ENCODE measurements at places on chromosomes 11 and 22.
A peak's percentile ranks its signal among the peaks of the same experiment; 100 is the strongest.

DNA sequence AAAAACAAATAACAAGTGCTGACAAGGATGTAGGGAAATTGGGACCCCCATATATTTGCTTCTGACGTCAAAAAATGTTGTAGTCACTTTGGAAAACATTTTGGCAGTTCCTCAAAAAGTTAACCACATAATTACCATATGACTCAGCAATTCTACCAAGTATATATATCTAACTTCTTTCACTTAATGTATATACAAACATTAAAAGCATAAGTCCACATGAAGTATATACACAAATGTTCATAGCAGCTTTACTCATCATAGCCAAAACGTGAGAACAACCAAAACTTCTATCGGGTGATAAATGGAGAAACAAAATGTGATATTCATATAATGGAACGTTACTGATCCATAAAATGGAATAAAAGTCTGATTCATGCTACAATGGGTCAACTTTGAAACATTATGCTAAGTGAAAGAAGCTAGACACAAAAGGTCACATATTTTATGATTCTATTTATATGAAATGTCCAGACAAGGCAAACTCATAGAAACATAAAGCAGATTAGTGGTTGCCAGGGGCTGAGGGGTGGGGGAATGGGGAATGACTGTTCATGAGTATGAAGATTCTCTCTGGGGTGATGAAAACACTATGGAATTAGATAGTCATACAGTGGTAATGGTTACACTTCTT is 48.7 kb upstream of the TEAD1 start:
- DNase-seq, result no peak

GRCh38 chr22:30578481-30578880 is 4.0 kb upstream of the GAL3ST1 start:
- DNase-seq, result no peak

DNA sequence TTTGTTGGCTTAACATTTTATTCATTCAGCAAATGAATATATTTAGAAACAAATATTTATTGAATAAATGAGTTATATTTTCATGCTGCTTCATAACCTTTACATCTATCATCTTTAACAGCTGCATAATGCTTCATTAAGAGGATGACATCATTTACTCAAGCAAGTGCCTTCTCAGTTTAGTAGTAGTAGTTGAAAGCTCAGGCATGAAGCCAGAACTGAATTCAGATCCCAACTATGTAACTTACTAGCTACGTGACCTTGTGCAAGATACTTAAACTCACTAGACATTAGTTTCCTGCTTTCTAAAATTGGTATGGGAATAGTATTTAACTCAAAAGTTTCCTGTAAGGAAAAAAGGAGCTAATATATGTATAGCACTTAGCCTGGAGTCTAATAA is 90.3 kb downstream of the TMPRSS5 start:
- DNase-seq, result no peak

DNA sequence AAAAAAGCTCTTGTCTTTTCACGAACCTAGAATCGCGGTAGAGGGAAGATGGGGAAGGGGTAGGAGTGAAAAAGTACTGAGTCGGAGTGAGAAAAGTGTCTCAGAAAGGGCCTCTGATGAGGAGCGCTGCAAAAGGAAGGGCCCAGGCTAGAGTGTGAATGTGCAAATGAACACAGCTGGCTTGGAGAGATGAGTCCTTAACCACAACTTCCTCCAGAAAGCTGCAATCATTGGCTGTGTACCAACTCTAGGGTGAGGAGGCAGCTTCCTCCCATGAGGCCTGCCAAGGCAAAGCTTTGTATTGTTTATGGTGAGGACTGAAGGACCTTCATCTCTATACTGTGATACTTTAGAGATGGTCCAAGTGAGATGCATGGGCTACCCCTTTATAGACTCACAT is 566.9 kb upstream of the ANO5 start:
- no peak for DNase-seq

GRCh38 chr11:102407901-102408300 is 44.7 kb downstream of the TMEM123 start:
- no peak for DNase-seq

GRCh38 chr11:206002-206384 is 1.2 kb downstream of the BET1L start:
- no peak for DNase-seq

- DNase-seq, result no peak
These were observed 371.1 kb downstream of the SOX6 start for GRCh38 chr11:15985127-15985859.

- DNase-seq, result no peak
These were observed 2.5 kb upstream of the INPP5J start for GRCh38 chr22:31120230-31120629.

DNA sequence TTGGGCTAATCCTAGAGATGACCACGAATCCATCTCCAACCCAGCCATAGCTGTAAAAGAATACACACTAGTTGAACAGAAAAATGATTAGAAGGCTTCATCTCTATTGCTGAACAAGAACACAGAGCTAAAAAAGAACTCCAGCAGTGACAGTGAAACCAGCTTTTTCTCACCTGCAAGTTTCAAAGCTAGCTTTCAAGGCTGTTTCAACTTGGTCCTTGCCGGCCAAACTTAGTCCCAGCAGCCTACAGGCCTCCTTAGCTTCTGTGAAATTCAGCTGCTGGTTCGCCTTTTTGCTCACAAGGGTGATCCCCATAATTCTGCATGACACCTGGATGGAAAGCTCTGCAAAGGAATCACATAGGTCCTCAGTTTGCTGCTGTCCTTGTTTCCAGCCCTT is 4.4 kb downstream of the LYVE1 start:
- no peak for DNase-seq

DNA sequence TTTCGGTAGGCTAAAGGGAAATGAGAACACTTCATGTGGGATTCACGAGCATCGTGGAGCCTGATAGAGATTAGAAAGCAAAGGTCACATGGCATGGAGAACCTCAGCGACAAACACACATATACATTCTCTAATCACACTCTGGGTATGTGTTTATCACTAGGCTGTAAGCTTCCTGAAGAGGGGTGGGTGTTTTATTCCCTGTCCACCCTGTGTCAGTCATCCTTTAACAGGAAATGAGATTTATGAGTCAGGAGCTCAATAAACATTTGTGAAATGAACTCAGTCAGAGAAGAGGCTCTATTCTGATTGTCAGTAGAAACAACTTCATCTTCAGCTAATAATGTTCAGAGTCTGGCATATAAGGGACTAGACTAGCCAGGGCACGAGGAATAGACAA is 71.7 kb upstream of the EIF3M start:
- DNase-seq, result no peak

GRCh38 chr11:27423125-27423524 is 49.5 kb downstream of the LGR4 start:
- DNase-seq, result no peak

DNA sequence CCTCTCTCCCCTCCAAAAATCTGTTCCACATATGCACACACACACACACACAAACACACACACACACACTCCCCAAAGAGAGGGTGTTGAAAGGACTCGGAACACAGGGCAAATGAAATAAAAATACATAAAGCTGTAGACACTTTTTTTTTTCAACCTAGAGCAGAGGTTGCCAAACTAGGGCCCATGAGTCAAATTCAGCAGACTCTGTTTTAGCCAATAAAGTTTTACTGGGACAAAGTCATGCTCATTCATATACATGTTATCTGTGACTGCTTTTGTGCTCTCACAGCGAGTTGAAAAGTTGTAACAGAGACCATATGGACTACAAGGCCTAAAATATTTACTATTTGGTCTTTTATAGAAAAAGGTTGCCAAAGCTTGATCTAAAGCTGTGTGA is 8.9 kb downstream of the IMMP1L start:
- DNase-seq, result no peak

DNA sequence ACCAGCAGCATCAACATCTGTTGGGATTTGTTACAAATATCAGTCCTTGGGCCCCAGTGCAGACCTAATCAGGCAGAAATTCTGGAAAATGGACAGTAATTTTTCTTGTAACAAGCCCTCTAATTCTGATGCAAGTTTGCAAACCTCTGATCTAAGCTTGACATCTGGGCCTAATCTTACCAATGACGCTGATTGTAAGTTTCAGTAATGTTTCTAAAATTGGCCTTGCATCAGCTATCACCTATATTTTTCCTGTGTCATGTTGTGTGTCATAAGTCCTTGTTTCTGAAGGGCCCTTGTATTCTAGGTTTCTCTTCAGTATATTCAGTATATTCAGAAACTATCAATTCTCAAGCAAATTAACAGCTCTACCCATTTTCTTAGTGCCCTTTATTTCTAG is 36.4 kb downstream of the ZNF215 start:
- DNase-seq, result no peak

- DNase-seq, result peak; percentile 36
These were observed at the start of gene PRAME for GRCh38 chr22:22558972-22559603. TSS of gene PRAME (minus strand) at chr22:22559265. CDS start at chr22:22556832, 2,433 bp downstream.

DNA sequence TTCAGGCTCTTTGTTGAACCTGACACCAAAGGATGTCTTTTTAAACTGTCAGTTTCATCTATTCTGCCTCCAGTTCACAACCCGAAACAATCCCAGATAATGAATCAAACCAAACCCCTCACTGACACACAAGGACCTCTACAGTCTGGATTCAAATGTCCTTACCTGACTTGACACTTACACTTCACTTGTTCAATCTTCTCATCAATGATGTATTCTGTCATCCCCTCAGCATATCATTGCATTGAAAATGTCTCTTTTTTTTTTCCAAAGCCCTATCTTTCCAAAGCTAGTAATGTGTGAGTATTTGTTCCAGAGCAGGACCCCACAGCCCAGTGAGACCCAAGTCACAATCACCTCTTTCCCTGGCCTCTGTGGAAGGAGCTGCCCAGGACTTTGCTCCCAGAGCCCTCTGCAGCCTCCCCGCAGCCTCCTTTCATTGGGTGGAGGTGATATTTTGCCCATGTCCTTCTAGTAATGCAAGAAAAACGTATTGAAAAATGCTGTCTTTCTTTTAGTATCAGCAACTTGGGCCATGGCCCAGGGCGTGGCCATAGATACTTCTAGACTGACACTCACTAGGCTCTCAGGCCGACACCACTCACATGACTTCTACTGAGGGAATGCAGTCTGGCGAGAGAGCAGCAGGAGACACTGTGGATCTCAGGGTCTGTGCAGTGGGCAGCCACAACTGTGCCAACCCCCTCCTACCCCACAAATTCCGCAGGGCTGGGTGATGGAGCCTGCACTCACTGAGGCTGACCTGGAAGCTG is 18.2 kb downstream of the RFPL3 start:
- DNase-seq, result no peak

DNA sequence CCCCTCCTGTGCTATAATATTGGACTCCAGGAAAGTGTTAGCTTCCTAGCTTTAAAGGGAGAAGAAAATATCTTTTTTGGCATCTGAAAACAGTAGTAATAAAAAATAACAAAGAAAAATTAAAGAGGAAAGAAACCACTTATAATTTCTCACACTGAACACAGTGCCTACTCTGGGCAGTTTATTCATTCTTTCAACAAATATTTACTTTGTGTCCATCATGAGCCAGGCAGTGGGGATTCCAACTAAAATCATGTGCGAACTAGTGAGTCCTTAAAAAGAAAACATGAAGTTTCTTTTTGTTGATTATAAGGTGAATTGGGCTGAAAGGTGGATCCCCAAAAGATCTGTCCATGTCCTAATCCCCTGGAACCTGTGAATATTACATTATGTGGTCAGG is 16.0 kb upstream of the ELF5 start:
- DNase-seq, result no peak

GRCh38 chr11:398826-399225 is 4.8 kb downstream of the PKP3 start:
- DNase-seq, result no peak

DNA sequence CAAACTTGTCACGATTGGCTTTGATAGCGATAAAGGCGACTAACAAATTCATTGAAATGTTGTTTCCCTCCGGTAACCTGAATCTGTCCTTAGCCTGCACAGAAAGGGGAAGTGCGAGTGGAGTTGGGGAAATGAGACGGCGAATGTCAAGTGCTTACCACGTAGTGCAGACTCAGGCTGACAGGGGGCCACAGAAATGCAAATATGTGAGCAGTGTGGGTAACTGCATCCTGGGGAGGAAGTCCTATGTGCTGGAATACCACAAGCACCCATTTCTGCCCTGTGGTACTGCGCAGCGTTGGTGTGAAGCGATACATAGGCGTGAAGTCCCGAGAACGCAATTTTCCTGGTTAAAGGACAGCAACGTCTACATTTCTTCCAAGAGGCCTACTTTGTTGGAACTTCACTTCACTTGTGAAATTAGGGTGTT is 869 bp upstream of the EIF4ENIF1 start:
- no peak for DNase-seq

- no peak for DNase-seq
These were observed 28.0 kb upstream of the CABP7 start for GRCh38 chr22:29691636-29692326.

DNA sequence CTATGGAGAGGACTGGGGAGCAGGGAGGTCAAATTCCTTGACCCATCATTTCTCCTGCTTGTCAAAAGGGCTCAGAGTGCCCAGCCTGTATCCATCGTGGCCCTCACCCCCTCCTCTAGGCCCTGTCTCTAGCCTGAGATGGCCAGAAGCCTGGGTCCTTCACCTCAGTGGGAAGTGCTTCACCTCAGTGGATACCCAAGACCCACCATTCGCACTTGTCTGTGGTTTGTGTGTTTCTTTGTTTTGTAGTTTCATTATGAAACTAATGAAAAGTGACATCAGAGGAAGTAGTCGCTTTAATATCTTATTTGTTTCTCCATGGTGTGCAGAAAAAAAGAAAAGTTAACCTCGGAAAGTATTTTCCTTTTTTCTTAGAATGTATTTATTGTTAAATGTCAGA is 194.0 kb upstream of the CADM1 start:
- no peak for DNase-seq

GRCh38 chr11:62627713-62628112 is 5.9 kb upstream of the B3GAT3 start:
- no peak for DNase-seq

DNA sequence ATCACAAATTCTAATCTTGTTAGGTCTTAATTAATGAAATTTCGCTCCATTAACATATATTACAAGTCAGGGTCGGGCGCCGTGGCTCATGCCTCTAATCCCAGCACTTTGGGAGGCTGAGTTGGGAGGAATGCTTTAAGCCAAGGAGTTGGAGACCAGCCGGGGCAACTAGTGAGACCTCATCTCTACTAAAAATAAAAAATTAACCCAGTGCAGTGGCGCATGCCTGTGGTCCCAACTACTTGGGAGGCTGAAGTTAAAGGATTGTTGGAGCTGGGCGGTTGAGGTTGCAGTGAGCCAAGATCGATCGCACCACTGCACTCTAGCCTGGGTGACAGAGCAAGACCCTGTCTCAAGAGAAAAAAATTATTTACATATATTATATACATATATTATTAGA is 1.9 kb downstream of the TMA7B start:
- DNase-seq, result no peak

GRCh38 chr11:130592056-130592455 is 143.6 kb downstream of the ADAMTS15 start:
- no peak for DNase-seq

DNA sequence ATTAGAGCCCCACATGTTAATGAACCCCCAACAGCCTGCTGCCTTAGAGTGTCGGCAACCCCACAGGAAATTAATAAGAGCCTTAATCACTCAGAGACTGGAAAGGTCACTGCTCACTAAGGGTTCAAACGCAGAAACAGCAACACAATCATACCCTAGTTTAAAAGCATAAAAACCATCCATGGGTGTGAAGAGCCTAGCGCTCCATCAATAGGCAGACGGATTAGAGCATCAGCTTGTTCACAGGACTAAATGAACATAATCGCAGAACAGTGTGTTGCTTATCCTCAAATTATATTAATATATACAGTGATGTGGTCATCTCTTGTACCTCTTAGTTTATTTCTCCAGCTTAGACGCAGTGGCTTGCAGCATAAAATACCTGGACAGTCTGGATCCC is 720.7 kb downstream of the OPCML start:
- no peak for DNase-seq

GRCh38 chr11:103709371-103709770 is 327.1 kb upstream of the DDI1 start:
- DNase-seq, result no peak

- no peak for DNase-seq
These were observed 1522.6 kb downstream of the FAM181B start for GRCh38 chr11:81211050-81211449.

All from NCI-H524 (cell line).